HFF-Myc (cell line): ENCODE measurements at places on chromosomes 4 and X.

DNA sequence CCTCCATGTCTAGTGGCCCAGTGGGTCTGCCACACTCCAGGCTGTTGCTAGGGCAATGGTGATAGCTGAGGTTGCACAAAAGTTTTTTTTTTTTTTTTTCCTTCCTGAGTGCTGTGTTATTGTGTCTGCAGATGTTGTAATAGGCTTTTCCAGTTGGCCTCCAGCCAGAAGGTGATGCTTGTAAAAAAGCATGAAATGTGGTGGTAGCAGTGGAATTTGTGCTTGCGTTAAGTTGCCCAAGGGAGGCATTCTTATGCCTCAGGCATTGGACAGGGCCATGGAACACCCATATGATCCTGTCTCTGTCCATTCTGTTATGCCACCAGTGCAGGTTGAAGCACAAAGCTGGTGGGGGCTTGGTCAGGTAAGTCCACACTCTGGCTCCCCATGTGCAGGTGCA lies 660.5 kb upstream of the SPANXN1 start:
- no peak for DNase-seq

DNA sequence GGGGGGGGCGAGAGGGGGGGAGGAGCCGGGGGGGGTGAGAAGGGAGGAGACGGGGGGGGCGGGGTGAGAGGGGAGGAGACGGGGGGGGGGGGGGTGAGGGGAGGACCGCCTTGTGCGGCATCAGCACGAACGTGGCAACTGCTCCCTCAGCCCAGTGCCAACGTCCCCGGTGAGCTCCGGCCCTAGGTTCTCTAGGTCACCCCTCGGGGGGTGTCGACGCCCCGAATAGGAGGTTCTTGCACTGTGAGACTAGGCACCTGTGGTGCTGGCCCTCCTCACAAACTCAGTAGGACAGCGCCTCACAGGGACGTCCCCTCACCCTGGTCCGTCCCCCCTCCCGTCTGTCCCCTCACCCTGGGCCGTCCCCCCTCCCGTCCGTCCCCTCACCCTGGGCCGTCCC lies 21.5 kb upstream of the GTPBP6 start:
- DNase-seq: no peak

GRCh38 chrX:131987252-131987651 lies 35.9 kb upstream of the STK26 start:
- no peak for DNase-seq

- no peak for DNase-seq
Observed at GRCh38 chr4:186695392-186695791, 28.3 kb downstream of the FAT1 start.

DNA sequence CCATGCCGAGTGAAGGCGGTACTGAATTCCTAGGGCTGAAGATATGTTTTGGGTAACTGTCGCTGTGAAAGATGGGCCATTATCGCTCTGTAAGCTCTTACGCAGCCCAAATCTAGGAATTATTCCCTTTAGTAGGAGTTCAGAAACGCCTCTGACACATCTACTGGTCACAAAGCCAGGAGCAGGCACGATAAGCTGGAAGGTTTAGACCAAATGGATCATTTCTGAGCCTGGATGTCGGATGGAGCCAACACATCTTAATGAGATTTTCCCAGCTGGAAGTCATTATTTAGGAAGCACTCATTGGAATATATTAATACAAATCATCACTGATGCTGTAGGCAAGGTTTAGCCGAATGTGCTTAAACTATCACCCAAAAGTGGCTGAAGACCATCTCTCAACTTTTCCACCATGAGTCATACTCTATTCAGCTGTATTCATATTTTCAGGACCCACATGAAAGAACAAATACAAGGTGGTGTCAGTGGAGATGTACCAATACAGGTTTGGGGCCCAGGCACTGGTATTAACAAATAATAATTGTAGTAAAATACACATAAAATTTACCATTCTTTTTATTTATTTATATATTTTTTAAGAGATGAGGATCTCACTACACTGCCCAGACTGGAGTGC lies 34.2 kb upstream of the ATRX start:
- no peak for DNase-seq

DNA sequence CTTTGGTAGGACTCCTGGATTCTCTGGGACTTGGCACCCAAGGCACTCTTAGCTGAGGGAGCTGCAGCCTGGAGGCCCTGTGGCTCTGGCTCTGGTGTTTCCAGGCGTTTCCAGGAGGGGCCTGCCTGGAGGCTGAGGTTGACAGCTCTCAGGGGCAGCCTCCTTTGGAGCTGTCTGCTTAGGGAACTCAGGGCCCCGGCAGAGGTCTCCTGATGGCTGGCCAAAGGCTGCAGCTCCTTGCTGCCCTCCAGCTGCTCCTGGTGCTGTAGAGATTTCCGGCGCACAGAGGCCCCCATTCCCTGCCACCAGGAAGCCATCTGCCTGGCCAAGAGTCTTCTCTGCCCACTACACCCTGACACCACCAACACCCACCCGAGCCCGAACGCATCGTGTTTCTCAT lies 25.3 kb upstream of the ARHGEF38 start:
- DNase-seq: no peak

DNA sequence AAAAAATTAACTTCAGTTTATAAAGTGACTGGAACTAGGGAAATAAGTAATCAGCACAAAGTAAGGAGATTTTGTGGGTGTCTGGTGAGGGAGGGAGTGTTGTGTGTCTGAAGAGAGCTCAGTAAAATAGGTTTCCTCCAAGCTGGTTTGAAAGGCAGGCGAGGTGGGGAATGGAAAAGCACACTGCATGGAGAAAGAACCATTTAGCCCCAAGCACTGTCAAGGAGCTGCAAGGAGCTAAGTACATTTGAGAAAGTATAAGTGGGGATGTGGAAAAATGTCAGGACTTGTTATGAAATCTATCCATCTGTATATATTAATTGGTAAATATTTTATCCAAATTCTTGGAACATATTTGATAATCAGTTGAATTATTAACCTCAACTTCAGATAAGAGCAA lies 956 bp downstream of the C4orf51 start:
- no peak for DNase-seq

GRCh38 chr4:144647095-144647561 lies 1.2 kb downstream of the HHIP start:
- DNase-seq: no peak

GRCh38 chrX:123809854-123810375 lies 49.9 kb upstream of the XIAP start:
- DNase-seq: no peak

DNA sequence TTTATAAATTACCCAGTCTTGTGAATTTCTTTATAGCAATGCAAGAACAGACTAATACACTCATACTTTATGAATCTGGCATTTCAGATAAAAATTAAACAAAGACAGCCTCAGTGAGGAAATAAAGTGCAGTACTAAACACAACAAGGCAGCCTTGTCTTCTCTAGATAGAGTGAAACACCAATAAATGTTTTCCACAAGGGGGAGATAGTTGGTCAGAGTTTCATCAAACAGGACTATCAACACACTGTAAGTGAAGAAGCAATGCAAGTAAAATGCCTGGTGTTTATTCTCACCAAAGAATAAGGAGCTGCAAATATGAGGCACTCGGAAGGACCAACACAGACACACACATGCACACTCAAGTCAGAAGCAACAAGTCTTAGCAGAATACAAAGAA lies 62.8 kb downstream of the FAM9B start:
- DNase-seq: peak; percentile 40

DNA sequence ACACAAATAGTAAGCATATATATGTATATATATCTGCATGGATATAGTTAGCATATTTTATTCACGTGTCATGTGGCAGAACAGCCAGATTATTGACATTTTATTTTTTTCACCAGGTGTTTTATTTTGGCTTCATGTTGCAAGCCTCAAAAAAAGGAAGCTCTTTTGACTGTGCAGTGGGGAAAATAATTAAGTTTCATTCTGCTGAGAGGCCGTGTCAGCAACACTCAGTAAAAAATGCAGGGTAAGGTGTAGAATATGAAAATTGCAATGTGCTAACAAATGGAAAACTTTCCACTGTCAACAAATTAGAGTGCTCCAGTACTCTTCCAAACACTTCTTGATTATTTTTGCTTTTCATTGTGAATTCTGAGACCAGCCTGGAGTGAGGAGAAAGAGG lies 511.5 kb downstream of the GLUD2 start:
- no peak for DNase-seq

DNA sequence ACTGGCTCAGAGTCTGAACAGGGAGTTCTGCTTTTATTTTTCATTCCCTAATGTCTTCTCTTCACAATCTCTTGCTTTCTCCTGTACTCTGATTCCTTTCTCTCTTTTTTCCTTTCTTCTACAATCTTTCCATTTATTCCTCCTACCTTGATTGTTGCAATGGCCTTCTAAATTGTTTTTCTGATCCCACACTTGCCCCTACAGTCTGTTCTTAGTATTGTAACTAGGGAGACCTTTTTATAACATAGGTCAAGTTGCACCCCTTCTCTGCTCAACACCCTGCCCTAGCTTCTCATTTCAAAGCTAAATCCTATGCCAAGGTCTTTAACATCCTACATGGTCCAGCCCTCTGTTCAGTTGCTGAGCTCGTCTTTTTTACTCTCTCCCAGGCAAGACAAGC lies 277.9 kb downstream of the GBA3 start:
- DNase-seq: no peak

GRCh38 chr4:144575181-144575580 lies 70.8 kb upstream of the HHIP start:
- DNase-seq: no peak

DNA sequence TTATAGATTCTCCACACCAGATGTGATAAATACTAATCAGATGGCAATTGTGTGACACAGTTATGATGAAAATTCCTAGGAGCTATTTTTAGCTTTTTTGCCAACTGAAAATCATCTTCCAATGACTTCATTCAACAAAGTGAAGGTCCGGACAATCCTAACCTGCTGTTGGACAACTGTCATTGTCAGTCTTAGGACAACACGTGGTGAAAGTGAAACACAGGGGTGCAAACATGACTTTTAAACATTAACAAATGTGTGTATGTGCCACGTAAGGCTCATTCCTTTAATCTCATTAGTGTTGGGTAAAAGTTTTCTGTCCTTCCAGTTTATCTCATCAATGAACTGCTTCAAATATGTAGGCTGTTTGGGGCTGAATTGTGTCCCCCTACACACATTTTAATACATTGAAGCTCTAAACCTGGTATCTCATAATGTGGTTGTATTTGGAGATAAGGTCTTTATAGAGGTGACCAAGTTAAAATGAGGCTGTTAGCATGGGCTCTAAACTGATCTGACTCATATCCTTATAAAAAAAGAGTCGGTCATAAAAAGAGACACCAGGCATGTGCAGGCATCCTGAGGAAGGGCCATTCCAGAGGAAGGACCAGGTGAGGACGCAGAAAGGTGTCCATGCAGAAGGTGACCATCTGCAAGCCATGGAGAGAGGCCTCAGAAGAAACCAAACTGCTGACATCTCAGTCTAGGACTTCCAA lies 41.2 kb upstream of the SMAD1 start:
- DNase-seq: no peak

DNA sequence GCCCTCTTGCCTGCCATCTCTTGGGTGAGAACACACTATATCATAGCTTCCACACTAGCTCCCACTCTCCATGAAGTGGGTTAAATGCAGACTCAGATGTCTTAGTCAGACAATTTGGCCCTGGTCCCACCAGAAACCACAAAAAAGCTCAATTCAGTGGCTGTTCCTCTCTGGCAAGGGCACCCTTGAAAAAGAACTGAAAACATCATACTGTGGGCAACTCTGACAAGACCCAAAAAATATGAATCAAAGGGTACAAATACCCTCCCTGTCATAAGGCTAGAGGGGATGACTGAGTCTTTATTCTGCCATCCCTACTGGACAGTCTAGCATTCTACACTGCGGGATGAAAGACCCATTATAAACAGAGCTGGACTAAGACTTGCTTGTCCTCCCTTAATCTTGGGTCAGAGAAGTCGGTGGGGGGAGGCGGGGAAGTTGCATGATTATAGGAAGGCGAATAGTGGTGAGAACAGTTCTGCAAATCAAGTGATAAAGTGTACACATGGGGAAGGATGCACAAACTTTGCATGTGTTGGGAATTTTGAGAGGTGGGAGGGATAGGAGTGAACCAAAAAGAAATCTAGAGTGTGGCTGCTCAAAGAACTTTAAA lies 172.1 kb downstream of the OPHN1 start:
- no peak for DNase-seq

- DNase-seq: no peak
Observed at GRCh38 chr4:1869530-1870327, 1.5 kb upstream of the NSD2 start.

GRCh38 chr4:32417113-32417704 lies 1697.0 kb downstream of the PCDH7 start:
- no peak for DNase-seq

GRCh38 chrX:150983521-150984168 lies 510 bp downstream of the HMGB3 start:
- DNase-seq: no peak

DNA sequence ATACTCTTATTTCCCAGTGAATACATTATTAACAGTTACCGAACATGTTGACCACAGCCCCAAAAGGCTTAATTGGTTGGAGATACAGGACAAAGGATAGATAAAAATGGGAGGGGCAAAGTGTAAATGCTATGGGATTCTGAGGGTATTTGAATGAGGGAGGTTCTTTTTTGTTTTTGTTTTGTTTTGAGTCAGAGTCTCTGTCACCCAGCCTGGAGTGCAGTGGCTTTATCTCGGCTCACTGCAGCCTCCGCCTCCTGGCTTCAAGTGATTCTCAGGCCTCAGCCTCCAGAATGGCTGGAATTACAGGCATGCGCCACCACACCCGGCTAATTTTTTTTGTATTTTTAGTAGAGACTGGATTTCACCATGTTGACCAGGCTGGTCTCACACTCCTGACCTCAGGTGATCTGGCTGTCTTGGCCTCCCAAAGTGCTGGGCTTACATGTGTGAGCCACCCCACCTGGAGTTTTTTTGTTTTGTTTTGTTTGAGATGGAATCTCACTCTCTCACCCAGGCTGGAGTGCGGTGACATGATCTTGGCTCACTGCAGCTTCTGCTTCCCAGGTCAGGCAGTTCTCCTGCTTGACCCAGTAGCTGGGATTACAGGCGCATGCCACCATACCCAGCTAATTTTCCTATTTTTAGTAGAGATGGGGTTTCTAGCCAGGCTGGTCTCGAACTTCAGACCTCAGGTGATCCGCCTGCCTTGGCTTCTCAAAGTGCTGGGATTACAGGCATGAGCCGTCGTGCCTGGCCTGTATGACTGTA lies 9.0 kb downstream of the UBE2K start:
- no peak for DNase-seq

- DNase-seq: no peak
Observed at GRCh38 chrX:39581411-39581810, 516.3 kb downstream of the BCOR start.

GRCh38 chrX:106612393-106612763 lies 600 bp downstream of the RADX start:
- DNase-seq: no peak

DNA sequence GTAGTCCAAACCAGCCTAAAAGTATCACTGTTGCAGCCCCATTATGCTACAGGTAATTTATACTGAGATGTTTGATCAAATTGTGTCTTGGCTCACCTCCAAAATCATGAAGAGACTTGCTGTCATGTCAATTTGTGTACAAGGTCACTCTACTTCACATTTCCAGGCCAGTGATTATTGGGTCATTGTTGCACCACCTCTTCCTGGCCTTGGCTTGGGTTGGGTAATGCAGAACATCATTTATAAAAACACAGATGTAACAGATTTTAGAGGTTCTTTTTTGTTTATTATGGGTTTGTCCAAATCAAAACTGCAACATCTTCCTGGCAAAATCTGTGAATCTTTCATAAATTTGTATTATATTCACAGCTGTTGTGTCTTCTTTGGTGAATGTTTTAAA lies 459.5 kb downstream of the ANKRD50 start:
- no peak for DNase-seq

GRCh38 chr4:158941321-158941720 lies 161.6 kb upstream of the RAPGEF2 start:
- no peak for DNase-seq
